Umbilical cord (tissue), 2 donors: ENCODE measurements at places on chromosomes 1 and 21.
A peak's percentile ranks its signal among the peaks of the same experiment; 100 is the strongest.

- no peak for DNase-seq
Measured at GRCh38 chr21:31482460-31482859, 138.4 kb upstream of the TIAM1 start.

- DNase-seq, result no peak
Measured at GRCh38 chr1:62370594-62370993, 51.4 kb upstream of the KANK4 start.

GRCh38 chr21:32520875-32521735, 64.2 kb downstream of the TCP10L start:
- peak; percentile 43 for DNase-seq

DNA sequence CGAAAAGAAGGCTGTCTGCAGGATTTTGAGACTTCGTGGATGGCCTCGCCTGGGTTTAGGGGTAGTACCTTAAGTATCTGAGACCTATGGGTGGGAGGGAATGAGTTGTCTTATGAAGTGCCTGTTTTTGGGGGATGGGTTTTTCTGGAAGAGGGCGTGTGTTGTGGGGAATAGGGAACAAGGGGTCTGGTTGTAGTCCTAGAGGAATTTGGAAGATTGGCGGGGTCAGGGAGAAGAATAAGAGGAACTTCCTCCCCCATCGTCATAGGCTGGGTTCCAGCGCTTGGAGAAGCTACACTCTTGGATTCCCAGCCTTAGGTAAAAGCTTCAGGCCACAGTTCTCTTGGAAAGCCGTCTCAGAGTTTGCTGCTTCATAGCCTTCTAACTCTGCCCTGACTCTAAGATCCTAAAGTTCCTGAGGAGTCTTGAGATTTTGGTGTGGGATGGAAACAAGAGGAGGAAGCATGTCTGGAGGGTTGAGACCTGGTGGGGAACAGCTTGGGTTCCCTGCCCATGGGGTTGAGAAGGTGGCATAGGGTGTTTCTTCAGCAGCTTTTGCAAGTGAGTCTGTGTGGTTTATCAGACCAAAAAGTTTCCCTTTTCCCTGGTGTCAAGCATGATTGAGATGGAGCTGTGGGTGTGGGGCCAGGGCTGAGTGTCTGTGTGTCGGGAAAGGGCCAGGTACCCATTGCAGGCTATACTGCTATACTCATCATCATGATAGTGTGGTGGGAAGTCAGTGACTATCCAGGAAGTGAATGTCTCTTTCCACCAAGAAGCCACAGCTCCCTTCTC, 1.8 kb downstream of the VANGL2 start:
- peak; percentile 18 for DNase-seq

GRCh38 chr1:229070168-229070567, 200.7 kb upstream of the RAB4A start:
- DNase-seq, result peak; percentile 77

GRCh38 chr21:46448108-46448507, 10.6 kb upstream of the DIP2A start:
- DNase-seq, result no peak

GRCh38 chr1:143553627-143554026, 418.2 kb downstream of the FAM72C start:
- DNase-seq, result no peak

GRCh38 chr1:212613440-212614335, 5.1 kb downstream of the ATF3 start:
- peak; percentile 40 for DNase-seq

DNA sequence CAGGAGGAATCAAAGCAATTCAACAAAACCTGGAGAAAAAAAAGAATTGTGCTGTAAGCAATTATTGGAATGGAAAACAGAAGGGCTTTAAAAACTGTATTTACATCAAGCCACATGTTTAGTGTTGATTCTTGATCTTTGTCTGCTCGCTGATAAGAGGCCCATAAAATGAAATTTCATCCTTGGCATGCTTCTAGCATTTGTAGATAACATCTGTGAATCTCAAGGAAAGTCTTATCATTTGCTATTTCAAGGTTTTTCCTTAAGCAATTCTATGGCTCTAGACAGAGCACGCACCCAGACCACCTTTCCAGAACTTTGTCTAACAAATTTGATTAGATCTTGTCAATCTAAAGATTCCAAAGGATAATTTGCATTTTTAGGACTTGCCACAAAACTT, 181.0 kb upstream of the FGGY start:
- peak; percentile 73 for DNase-seq

GRCh38 chr1:184189361-184189760, 137.8 kb downstream of the TSEN15 start:
- DNase-seq, result no peak

DNA sequence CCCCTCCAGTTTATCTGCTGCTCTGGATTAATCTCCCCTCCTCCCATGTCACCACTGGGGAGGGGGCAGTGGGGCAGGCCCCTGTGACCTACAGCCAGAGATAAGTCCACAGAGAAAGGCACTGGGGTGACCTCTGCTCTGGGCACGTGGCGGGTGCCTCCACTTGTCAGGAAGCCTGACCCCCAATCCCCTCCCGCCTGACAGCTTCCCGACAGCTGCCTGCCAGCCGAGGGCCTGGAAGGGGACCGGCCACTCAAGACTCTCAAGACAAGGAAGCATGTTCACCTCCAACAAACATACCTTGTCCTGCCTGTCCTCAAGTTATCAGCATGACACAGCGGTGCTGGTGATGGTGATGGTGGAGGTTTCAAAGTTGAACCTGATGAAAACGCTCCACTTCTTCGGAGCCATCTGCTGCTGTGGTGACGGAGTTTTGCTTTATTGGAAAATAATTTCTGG, 3.2 kb upstream of the FAAP20 start:
- DNase-seq, result no peak

DNA sequence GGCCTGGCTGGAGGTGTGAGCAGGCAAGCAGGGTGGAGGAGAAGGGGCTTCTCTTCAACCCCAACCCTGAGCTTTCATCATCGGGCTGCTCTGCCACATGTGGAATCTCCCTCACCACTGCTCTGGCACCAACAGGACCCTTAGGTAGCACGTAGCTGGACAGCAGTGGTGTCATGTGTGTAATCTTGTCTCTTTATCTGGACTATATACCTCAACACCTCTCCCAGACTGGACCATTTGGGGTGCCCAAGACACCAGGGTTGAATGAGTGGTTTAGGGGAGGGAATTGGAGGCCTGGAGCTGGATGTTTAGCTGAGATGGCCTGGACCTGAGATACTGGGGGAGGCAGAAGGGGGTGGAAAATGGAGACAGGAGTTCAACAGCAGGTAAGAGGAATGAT, 63.0 kb downstream of the UBE2T start:
- no peak for DNase-seq

- DNase-seq, result no peak
Measured at GRCh38 chr1:200226268-200226968, 183.4 kb downstream of the ZNF281 start.

DNA sequence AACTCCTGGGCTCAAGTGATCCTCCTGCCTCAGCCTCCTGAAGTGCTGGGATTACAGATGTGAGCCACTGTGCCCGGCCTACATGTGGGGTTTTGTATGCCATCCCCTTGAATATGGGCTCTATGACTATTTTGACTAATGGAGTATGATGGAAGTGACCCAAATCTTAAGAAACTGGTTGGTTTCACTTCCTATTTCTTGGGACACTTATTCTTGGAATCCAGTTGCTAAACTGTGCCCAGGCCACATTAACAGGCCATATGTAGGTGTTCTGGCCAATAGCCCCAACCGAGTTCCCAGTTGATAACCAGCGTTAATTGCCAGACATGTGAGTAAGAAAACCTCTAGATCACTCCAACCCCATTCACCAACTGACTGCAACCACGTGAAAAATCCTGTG, 36.3 kb upstream of the CLIC4 start:
- DNase-seq, result peak; percentile 34

DNA sequence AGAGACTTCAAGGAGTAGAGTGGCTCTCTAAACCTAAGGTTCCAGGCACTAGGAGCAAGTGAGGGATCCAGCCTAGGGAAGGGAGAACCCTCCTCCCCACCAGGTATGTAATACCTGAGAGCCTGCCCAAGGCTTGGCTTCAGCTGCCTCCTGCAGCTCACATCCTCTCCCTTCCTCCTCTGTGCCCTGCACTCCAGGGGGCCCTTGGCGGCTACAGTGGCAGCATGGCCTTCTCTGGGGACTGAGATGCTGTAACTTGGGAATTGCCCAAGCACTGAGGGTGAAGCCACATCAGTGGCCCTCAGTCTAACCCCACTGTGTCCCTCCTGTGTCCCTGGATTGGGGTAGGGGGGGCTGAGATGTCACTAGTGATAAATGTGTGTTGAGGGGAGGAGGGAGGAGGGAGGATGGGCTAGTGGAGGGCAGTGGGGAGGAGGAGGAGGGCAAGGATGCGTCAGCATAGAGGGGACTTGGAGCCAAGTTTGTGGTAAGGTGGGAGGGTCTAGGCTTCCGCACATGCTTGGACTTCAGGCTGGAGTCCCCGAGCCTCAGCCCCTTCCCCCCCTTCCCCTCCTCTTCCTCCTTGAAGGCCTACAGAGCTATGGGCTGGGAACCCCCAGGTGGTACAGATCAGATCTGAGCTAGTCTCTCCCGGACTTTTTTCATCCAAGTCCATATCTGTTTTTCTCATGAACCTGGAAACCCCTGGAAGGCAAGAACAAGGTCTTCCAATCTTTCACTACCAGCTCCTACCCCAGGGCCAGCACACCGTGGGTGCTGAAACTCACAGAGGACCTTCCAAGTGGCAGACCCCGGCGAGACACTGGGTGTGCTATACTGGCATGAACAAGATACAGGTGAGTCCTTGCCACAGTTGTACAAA, 17.5 kb downstream of the COL9A2 start:
- DNase-seq, result no peak

GRCh38 chr1:85579622-85580021, 939 bp upstream of the CCN1 start:
- DNase-seq, result peak; percentile 70

GRCh38 chr1:205826016-205826806, 13.2 kb upstream of the SLC41A1 start:
- DNase-seq, result no peak

DNA sequence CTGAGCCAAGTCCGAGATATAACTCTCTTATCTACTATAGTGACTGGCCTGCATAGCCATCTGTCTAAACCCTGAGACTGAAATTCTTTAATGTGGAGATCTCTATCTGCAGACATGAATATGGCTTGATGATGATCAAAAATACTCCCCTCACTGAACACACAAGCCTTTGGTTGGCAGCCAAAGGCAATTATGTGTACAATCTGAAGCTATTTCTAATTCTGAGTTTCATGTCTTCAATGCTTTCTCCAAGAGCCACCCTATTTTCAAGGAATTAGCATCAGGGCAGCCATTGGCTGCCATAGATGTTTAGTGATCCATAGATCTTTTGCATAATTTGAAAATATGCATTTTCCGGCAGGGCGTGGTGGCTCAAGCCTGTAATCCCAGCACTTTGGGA, 168.2 kb downstream of the TGFB2 start:
- peak; percentile 32 for DNase-seq

DNA sequence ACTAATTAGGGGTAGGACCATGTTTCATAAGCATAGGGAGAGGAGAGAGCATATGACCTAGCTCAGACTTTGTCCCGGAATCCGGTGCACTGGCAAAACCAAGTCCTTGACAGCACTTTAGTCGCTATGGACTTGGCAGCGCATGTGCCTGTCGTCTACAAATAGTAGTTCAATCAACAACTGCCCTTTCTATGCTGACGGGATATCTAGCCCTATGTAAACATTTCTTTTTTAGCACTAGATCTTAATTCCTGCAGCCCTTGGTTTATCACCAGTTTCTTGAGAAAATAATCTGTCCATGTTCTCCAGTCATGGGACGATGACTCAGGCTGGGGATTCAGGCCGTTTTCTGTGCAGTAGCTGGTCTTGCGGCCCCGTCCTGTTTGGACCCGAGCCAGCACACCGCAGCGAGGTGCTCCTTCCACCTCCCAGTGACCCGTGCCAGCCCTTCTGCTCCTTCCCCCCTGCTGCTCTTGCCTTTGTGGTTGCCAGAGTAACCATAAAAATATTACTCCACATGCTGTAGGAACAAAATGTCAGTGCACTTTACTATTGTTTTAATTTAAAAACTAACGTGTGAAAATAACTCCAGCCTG, 8.6 kb upstream of the MT1HL1 start:
- peak; percentile 71 for DNase-seq

- DNase-seq, result peak; percentile 40
Measured at GRCh38 chr1:82517586-82517985, 716.9 kb downstream of the ADGRL2 start.

DNA sequence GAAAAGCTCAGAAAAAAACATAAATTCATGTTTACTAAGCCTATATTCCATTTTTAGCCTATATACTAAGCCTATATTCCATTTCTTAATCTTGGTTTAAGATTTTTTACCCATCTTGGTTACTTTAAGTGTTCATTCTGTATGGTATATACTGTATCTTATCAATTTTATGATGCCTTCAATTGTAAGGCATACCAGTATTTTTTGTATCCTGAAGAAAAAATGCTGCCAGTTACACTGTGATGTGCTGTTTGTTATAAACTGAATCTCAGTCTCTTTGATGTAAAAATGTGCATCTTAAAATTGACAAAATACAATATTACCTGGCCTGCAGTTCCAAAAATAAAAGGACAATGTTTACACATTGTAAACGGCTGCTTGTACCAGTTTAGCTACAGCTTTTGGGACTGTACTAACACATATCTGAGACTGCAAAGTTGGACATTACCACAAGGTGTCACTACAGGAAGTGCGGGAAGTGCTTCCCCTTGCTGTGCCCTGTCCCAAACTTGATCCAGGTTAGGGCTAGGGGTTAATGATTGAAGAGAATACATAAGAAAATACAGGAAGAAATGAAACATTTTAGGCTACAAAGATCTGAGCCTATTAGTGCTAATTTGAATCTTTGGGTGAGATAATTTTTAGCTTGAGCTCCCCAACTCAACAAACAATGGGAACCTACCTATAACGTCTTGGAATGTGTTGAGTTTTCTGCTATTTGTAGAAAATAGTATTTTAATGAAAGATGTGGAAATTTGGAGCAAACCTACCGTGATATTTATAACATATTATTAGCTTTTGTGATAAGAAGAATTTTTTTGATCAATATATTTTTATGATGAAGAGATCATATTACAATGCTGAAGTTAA, 108.9 kb downstream of the LBR start:
- DNase-seq, result peak; percentile 41

GRCh38 chr1:94050254-94050653, 70.7 kb downstream of the ABCA4 start:
- DNase-seq, result no peak

- no peak for DNase-seq
Measured at GRCh38 chr21:43786300-43786806, 3.0 kb upstream of the RRP1 start.

DNA sequence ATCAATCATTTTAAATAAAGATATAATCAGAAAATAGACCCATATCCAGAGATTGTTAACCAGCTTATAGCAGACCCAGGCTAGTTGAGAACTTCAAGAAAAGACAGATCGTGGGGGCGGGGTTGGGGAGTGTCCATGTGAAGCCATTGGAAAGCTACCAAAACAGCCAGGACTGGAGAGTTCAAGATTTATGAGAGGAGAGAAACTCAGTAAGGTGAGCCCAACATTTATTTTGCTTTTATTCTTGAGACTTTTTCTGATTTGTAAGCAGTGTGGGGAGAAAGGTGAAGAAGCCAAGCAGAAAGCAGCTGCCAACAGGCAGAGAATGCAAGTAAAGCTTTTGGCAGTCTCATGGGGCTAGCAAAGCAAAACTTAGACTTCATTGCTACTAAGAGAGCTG, 179.9 kb downstream of the VPS13D start:
- DNase-seq, result no peak

GRCh38 chr1:157472959-157473358, 79.4 kb downstream of the FCRL5 start:
- DNase-seq, result no peak
